Left ventricle myocardium superior (tissue), 1 donor: ENCODE measurements at places on chromosomes 6 and 20. TPM values are rescaled to one million over a fixed set of nuclear protein-coding genes. Genes with fewer than 3 reads are reported as not detected.

OR2B6 gene
- not detected for total RNA-seq

DNA sequence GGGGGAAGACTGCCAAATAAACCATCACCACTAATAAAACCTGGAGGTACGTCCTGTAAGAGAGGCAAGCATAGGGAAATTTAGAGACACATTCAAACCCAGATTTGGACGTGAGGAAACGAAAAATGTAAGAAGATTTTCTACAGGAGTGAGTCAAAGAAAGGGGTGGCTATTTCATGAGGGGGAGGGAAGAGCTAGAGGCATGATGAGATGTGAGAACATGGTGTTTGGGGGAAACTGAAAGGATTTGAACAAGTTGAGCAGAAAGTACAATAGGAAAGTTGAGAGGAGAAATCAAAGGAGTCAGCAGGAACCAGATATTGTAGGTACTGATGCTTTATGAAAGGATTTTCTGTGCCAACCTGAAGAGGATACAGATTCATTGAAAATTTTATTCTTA is 179.1 kb upstream of the HS3ST5 start:
- no peak for DNase-seq

DNA sequence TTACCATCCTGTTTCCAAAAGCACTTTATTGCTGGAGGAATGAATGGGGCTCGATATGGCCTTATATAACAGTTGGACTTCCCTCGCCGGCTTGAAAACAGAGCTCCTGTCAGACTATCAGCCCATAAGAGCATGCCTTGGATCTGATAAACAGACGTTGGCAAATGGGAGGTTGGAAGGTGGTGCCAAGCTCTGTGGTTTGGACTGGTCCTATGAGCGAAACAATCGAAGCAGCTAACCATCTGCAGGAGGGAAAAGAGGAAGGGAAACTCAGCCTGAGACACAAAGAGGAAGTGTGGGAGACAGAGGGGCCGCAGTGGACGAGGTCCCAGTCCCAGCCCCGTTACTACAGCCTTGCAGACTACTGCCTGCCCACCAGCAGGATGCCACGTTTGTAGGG is 92.9 kb downstream of the TFAP2C start:
- DNase-seq = no peak

DNA sequence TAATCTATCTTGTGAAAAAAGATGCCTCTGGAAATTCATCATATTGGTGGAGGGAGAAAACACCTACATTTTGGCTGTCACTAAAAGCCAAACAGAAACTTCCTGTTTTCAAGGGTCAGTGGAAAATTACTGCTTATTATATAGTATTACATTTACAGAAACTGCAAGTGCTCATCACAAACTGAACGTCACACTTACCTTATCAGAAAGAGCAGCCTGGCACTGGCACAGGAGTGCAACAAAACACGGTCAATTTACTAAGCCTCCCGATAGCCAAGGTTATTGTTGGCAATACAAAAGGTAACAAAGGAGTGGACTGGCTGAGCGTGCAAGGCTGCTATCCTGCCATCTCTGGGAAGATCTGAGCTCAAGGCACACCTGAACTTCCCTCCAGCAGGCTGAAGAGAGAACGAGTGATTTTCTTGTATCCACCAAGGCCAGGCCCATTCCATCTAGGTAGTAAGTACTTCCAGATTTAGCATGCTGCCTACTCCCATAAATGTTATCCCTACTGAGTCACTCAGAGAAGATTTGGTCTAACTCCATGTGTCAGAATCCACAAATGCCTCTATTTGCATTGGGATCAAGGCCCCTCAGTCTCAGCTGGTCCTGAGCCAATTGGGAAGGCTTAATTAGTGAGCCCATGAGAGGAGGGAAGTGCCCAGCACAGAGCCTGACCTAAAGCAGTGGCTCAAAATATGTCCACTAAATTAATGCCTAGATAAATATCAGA is 399.8 kb downstream of the BTBD9 start:
- DNase-seq = no peak

GRCh38 chr20:24648919-24649318 is 179.5 kb downstream of the SYNDIG1 start:
- DNase-seq = no peak

- DNase-seq = no peak
Measured at GRCh38 chr6:132198040-132198439, 203.2 kb downstream of the MOXD1 start.

RGS17 gene
- 0.05 TPM for total RNA-seq

DNA sequence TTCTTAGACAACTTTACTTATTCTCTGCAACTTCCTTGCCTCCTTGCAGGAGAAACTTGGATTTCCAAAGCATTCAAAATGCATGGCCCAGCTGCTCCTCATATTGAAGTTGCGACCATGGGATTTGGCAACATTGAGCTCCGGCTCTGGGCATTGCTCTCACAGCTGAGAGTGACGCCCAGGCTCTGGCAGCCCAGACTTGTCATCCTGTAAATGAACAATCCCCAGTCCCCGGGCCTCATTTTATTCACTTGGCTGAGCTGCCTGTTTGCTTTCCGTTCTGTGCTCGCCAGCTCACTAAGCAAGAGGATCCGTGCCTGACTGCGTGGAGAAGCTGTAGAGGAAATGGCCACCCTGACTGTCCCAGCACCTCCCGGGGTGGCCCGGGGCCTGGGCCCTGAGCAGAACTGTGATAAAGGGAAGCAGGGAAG is 119.5 kb upstream of the CD93 start:
- DNase-seq = peak; percentile 83

DNA sequence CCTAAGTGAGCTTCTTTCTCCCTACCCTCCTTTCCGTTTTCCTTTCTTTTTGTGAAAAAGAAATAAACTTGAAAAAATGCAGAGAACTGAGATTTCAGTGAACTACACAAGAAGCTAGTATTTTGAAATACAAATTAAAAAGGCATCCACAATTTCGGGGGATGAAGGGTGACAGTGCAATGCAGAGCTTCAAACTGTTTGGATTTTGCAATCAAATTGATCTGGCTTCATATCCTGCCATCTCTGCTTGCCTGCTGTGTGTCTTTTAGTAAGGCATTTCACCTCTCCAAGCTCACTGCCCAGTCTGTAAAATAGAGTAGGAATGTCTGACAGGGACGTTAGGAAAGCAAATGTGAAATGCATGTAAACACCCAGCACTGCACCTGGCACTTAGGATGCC is 258.0 kb downstream of the HACE1 start:
- no peak for DNase-seq

DNA sequence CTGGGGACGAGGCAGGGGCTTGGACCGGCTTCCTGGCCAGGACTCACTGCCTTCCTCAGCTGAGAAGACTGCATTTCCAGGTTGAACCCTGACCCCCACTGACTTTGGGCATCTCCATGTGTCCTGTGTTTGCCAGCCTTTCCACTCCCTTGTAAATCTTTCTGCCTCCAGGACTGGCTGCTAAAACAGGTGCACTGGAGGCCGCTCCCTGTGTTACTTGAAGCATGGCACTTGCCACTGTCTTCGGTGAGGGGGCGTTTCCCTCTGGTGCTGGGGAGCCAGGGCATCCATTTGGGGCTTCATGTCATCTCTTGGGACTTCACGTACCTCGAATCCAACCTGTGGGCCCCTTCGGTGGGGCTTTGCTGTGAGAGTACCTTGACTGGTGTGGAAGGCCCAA is 6.7 kb upstream of the RBM38 start:
- DNase-seq = no peak

DNA sequence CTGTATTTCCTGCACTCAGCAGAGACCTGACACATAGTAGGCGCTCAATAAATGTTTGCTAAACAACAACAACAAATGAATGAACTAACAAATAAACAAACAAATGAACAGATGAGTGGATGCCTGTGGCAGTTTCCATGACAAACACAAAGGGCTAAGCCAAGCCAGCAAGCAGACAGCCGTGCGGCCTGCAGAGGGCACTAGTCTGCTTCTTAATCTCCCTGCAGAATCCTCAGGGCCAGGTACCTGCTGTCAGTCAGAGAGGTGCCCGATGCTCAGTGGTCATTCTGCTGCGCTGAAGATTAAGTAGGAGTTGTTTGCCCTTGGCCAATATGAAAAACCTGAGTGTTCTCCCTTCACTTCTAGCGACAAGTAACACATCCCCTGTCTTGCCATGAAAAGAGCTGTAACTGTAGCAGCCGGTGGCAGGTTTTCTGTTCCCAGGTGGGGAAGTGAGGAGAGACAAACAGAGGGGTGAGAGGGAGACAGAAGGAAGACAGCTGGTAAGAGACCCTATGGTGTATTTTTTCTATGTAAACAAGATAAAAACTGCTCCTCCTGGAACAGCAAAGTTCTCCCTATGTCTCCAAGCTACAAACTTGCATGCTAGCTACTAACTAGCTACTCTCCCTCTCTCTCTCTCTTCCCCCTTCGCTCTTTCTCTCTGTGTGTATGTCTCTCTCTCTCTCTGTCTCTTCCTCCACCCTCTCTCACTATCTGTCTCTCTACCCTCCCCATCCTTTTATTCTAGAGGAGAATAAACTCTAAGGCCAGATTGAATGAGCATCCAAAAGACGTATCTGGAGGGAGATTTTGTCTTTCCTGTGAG is at the start of gene MC3R:
Gene MC3R (plus strand): TSS at position 779 of the 829 bp plus-strand sequence. CDS start 112 bp downstream, outside the sequence.
- peak; percentile 45 for DNase-seq

GFOD1 gene
- 33.7 TPM for total RNA-seq

FAM210B gene
- 58.7 TPM for total RNA-seq

TAGAP gene
- 2.1 TPM for total RNA-seq

ARMC2 gene
- total RNA-seq = 11.5 TPM

DNA sequence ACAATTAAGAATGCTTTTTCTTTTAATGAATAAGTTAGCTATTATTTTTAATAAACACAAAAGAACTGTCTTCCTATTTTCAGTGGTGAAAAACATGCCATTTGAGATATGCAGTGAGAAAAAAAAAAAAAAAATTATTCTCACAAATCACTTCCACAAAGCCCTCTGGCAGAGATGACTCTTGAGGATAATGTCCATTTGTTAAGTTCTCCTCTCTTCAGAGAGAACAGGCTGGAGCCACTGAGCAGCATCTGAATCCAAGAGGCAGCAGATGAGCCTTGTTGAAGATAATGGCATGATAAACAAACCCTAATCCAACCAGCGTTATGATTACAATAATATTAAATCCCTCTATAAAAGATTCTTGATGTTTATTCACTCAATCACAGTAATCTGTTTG is 105.0 kb downstream of the PTPRK start:
- no peak for DNase-seq

TUBB2A gene
- total RNA-seq = 13.6 TPM

DNA sequence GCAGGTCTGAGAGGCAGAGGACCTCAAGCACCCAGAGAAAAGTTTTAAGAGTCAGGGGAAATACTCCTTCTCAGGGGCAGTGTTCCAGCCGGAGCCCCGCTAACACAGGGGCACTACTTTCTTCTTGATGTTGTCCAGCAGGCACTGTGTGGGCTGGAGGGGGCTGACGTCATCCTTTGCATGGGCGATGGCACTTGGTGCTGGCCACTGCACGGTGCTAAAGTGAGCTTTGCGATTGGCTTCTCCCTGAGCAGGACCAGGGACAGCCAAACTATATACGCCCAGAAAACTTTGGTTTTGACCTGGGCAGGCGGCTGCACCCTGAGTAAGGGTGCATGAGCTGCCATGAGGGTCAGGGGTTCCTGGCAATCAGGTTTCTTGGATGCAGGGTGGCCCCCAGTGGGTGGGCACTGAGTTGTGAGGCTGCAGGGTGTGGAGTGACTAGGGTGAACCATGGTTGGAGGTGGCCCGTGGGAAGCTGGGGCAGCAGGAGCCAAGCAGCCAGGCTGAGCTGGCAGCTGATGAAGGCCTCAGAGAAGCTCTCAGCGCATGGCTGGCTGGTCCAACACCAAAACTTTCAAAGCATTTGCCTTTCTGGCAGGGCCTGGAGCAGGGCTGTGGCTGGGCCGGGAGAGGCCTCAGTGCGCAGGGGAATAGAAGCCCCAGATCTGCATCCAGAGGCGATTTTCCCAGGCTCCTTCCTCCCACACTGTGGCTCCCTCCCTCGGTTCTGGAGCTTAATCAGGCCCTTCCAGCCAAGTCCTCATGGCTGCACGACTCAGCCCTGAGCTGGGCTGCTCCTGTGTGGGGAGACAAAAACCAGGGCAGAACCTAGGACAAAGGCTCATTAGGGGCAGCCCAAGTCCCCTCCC is 18.3 kb downstream of the MRPS18A start:
- peak; percentile 84 for DNase-seq

- DNase-seq = no peak
Measured at GRCh38 chr20:12941025-12941424, 67.7 kb upstream of the SPTLC3 start.

- no peak for DNase-seq
Measured at GRCh38 chr6:11434565-11435326, 102.8 kb upstream of the TMEM170B start.

DNA sequence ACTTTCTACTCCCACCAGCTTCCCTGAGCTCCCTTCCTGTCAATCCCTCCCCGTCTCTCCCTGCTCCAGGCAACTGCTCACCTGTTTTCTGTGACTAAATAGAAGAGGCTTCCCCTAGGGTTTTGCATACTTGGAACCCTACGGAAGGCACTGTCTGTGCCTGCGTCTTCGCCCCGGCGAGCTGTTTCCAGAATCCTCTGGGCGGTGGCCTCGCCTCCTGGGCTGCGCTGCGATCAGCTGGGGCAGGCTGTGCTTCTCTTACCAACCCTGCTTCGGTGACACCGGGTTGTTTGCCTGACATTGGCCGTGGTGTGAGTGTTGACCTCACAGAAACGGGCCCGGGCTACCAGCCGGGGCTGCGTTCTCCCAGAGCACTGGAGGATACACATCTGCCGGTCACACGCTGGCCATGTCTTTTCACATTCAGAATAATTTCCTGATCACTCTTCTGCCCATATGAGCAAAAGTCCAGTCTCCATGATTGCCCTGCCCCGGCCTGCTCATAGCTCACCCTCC is 29.4 kb upstream of the CCR6 start:
- no peak for DNase-seq

DNA sequence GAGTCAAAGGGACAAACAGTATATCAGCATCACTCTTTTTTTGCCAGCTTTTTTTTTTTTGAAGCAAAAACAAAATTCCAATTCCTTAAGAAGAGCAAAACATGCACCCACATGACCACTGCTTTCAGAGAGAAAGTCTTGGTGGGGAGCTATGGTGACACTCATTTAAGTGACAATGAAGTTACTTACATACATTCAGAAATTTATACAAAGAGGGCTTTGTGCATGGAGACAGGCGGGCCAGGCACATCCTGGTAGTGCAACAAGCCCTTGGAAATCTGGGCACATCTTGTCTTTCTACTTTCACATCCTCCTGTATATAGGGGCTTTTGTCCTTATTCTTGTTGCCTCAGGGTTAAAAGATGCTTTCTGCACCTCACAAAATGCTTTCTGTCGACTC is 55.9 kb downstream of the IL22RA2 start:
- no peak for DNase-seq

WFDC5 gene
- total RNA-seq = not detected

GRCh38 chr20:49671433-49671832 is 42.2 kb downstream of the B4GALT5 start:
- DNase-seq = no peak

APOBEC2 gene
- total RNA-seq = 237 TPM

DNA sequence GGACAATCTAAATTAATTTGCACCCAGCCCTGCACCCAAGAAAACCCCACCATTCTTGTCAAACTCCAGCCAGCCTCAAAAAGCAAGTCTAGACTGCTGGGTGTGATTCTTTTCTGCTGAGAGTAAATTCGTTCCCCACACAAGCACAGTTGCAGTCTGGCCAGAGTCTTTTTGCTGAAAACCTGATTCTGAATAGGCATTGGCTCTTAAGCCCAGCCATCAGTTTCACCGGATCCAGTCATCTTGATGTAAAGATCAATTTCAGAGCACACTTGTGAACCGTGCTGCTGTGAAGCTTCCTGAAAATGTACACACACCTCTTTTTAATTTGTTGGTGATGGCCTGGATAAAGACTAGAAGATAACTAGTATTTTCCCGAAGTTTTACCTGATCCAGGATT is 159.4 kb upstream of the GGTLC1 start:
- DNase-seq = no peak

DSN1 gene
- total RNA-seq = 4.5 TPM
